Fibroblast of skin of right quadriceps (primary cell): ENCODE measurements at places on chromosomes 13 and 19.

DNA sequence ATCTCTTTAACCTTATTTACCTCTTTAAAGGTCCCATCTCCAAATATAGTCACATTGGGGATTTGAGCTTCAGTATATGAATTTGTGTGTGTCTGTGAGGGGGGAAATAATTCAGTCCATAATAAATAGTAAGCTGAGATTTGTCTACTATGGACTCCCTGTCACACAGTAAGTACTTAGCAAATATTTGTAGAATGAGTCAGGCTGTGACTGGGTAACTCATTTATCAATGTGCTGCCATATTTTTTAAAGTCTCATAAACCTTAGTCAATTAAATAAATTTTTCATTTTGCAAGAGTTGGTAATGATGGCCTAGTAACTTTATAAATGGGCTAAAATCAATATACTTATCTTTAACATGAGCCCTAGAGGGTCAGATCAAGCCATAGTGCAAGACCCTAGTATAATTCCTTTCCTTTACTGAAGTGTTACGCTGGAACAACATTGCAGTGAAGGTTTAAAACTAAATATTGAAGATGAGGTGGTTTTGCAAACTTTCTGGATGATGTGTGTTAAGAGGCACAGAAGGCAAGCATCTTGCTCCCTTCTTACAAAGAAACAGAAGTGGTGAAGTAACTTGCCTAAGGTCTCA, 305.1 kb downstream of the KCNRG start:
- DNase-seq: peak; percentile 76

DNA sequence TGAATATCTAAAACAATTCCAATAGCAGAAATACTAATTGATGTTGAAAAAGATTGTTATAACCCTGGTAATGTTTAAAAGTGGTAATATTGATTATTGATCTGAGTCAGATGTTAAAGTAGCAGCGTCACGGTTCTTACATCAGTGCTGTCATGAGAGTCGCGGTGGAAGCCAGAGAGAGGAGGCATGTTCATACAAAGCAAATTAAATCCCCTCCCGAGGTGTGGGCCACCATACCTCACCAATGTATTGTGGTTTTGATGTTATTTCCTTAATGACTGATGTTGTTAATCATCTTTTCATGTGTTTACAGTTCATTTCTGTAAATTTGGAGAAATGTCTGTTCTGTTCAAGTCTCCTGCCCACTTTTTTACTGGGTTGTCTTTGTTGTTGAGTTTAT, 11.2 kb downstream of the ZNF317 start:
- no peak for DNase-seq

- DNase-seq: peak; percentile 50
Measured at GRCh38 chr13:112761701-112762689, 72.2 kb downstream of the ATP11A start.

DNA sequence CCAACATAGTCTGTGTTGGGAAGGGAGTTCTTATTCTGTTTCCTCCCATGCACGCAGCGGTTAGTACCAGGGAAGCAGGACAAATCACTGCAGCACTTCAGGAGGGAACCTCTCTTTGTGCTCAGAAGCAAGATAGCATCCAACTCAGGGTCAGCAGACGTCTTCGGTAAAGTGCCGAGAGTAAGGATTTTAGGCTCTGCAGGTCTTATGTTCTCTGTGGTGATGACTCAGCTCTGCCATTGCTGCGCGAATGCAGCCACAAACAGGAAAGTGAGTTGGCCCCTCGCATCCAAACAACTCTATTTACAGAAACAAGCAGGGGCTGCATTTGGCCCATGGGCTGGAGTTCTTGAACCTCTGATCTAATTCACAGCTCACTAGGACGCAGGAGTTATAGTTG, 122.1 kb upstream of the SPATA13 start:
- peak; percentile 27 for DNase-seq

- DNase-seq: peak; percentile 28
Measured at GRCh38 chr19:35045667-35046300, 4.3 kb downstream of the HPN start.

GRCh38 chr13:45289936-45290563, 50.9 kb downstream of the TPT1 start:
- DNase-seq: no peak

DNA sequence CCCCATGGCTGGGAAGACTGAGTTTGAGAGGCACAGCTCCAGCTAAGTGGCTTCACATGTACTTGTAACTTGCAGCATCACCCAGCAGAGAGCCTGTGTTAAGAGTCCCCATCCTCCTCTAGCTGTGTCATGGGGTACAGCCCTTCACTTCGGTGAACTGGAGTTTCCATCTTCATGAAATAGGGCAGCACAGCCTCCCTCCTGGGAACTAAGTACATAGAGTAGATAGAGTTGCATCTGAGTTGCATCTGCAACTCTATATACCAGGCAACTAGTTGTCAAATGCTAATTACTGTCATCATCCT, 1.2 kb downstream of the PRDX2 start:
- DNase-seq: no peak

DNA sequence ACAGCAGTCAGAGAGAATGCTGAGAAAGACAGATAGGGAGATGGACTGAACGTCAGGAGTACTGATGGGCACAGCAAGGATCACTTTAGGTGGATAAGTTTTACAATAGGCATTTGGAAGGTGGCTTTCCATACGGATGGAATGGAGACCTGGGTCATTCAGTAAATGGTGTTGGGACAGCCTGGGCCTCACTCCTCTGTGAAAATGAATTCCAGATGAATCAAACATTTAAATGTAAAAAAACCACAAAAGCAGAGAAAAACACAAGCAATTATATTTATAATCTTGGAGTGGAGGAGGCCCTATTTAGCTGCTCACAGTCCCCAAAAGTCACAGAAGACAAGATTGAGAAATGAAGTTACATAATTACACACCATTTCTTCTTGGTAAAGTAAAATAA, 4.7 kb downstream of the IL17D start:
- DNase-seq: no peak

- peak; percentile 4 for DNase-seq
Measured at GRCh38 chr13:46232281-46232680, 20.6 kb downstream of the LRRC63 start.

DNA sequence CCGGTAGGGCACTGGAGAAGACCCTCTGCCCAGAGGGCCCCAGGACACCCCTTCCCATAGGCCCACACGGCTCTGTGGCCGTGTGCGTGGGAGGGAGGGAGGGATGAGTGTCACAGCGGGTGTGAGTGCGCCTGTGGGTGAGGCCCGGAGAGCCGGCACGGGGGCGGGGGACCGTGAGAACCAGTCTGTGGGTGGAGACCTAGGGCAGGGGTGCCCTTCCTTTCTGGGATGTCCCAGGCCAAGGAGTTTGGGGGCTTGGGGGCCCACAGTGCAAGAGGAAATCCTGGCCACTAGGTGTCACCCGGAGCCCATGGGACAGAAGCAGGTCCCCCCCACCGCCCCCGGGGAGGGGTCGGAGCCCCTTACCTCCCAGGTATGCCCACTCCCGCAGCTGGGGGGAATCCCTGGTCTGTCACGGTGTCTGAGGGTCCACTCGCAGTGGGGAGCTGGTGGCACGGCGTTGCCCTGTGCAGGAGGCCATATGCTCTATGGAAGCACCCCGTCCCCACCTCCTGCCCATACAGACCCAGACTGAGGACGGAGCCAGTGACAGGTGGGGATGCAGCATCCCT, 16.0 kb upstream of the SLC7A10 start:
- DNase-seq: no peak

DNA sequence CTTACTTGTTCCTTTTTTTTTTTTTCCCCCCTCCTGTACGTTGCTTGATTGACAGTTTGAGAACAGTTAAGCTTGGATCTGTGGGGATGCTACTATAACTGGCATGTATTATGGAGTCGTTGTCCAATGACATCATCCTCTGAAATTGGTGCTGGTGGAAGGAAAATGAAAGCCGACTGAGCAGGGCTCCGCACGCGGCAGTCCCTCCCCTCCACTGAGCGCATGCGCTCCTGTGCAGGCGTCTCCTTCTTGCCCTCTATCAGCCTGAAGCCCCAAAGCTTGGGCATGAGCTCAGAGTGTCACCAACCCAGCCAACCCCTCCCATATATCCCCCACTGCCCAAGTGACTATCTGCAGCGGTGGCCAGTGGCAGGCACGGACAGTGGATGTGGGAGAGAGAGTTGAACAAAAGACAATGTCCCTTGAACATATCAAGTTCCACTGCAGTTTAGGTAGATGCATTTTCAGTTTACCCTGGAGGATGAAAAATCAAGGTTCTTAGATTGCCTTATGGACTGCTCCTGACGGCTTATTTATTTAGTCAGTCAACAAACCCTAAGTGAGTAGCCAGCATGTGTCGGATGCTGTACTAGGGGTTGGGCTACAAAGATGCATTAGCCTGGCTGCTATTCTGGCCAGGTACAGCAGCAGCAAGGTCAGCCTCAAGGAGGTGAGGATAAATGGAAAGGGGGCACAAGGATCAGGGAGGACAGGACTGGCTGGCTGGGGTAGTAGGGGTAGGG, 20.8 kb downstream of the MBNL2 start:
- DNase-seq: no peak

- no peak for DNase-seq
Measured at GRCh38 chr13:98556968-98557631, 19.8 kb downstream of the STK24 start.

DNA sequence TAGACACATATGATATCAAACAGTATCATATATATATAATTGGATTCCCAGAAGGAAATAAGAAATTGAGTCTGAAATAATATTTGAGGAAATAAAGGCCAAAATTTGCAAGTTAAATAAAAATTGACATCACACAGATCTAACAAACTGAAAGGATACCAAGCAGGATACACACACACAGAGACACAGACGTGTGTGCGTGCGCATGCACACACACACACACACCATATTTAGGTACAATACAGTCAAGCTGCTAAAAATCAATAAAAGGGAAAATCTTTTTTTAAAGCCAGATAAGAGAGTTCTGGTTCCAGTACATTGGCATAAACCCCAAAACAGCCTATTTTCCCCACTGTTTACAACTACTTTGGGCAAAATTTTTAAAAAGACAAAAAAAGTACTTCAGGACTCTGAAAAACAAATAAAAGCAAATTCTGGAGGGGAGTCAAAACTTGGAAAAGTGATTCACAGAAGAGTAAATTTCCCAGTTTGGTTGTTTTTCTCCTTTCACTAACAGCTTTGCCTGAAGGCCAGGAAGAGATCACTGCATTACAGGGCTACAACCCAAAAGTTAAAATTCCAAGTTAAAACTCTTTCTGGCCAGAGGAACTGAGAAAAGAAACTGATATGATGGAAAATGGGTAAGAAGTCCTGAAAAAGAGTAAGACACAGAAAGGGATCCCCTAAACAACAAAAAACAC, 16.2 kb downstream of the MYCBP2 start:
- no peak for DNase-seq

DNA sequence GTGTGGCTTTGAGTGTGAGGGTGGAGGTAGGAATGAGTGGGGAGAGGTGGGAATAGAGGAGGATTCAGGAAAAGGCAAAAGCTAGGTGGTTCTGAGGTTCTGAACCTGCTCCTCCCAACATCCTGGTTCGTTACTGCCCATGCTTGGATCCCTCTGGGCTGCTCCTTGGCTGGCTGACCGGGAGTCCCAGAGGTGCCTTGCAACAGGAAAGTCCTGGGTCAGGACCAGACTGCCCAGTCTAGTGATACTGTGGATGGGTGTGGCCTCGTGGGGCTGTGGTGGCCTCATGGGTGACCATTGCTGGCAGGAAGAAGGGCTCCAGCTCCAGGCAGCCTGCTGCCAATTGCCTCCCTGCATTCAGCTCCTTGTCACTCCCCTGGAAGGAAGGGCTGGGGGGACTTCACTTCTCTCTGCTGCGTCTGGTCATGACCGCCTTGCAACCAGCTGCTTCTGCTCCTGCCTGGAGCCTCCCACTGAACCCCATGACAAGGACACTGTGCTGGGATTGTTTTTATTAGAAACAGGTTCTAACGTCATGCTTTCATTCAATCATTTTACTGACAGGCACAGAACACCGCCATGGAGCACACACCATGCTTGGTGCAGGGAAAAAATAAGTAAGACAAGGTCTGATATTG, 61.5 kb upstream of the UBL3 start:
- DNase-seq: no peak

GRCh38 chr19:2330632-2331284, 2.3 kb downstream of the SPPL2B start:
- no peak for DNase-seq

GRCh38 chr13:100675661-100676129, 1.1 kb upstream of the TMTC4 start:
- no peak for DNase-seq

DNA sequence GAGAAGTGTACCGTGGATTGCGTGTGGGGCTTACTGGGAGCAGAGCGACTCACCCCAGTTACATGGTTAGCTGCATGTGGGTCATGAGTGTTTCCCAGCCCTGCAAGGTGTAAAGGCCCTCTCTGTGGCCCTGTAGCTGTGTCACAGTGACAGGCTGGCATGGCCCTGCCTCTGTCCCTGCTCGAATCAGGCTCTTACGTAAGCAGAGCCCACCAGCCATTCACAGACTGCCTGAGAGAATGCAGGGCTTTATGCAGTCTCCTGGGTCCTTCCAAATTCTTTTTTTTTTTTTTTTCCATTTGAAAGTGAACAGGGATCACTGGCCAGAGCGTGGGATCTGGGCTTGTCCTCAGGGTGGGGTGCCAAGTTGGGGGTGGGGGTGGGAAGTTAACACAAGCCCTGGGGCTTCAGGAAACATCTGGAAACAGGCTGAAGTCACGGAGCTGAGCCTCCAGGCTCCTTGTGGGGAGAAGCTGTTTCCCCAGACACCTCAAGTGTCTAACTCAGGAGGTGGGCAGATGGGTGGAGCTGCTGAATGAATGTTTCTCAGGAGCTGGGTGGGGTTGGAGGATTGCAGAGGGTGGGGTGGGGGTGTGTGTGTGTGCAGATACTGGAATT, 13.4 kb downstream of the TECR start:
- DNase-seq: peak; percentile 26

- no peak for DNase-seq
Measured at GRCh38 chr13:34708566-34709313, 233.3 kb upstream of the NBEA start.

DNA sequence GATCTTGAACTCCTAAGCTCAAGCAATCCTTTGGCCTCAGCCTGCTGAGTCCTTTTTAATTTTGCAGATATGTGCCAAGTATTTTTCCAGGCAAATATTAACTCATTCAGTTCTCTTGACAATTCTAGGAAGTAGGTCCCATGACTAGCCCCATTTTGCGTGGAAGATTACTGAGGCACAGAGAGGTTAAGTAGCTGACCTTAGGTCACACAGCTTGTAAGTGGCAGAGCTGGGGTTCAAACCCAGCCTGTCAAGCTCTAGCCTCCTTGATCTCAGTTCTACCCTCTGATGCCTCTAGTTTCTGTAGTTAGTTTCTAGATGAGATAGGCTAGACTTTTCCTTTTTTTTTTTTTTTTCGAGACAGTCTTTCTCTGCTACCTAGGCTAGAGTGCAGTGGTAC, 18.1 kb downstream of the CYP4F22 start:
- no peak for DNase-seq

- DNase-seq: peak; percentile 63
Measured at GRCh38 chr19:3034656-3035541, 5.8 kb upstream of the TLE2 start.
